ENCODE measurements at places on chromosomes 12 and 14.

DNA sequence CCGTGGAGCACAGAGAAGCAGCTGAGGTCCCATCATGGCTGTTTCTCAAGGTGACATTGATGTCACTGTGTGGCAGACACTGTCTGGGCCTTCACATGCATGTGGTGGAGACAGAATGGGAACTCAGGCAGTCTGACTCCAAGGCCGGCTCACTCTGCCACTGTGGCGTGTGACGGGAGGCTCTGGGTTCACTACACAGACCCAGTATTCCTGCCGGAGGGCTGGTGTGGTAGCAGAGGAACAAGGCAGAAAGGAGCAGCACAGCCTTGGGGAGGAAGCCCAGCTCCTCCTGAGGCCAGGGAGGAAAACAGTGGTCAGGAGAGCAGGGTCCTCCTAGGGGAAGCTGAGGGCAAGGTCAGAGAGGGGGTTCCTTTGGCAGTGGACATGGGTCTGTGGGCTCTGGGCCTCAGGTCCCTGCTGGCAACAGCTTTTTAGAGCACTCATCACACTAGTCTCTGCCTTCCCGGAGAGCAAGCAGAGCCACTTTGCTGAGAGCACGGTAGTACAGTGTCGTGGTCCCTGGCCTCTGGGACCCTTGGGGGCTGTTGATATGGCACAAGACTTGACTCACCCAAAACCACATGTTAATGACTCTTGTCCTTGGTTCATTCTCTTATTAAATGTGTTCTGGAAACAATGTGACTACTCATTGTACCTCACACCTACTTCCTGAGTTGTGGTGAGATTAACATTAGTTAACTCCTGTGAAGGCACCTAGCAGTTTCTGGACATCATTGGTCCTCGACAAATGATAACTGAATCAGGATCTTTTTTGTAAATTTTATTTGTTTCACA, 21.3 kb downstream of the DCAF4 start:
- no peak for DNase-seq

DNA sequence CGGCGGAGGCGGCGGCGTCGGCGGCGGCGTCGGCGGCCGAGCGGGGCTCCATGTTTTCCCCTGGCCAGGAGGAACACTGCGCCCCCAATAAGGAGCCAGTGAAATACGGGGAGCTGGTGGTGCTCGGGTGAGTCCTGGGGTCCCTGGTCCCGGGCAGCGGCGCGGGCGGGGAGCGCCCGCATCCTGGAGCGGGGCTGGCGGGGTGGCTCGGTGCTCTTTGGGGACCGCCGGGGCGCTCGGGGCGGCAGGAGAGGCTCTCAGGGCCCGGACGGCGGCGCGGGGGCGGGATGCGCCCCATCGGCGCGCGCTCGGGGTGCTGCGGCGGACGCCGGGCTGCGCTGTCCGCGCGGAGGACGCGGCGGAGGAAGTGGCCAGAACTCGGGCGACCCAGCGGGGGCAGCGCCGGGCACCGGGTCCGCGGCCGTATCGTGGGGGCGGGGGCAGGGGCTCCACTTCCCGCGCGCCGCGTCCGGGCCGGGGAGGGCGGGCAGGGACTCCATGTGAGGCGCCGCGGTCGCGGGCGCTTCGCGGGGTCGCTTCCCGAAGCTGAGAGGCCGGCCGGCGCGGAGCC, 485 bp downstream of the PELI2 start:
- no peak for DNase-seq

GRCh38 chr12:6097411-6097810, 27.1 kb downstream of the VWF start:
- no peak for DNase-seq

DNA sequence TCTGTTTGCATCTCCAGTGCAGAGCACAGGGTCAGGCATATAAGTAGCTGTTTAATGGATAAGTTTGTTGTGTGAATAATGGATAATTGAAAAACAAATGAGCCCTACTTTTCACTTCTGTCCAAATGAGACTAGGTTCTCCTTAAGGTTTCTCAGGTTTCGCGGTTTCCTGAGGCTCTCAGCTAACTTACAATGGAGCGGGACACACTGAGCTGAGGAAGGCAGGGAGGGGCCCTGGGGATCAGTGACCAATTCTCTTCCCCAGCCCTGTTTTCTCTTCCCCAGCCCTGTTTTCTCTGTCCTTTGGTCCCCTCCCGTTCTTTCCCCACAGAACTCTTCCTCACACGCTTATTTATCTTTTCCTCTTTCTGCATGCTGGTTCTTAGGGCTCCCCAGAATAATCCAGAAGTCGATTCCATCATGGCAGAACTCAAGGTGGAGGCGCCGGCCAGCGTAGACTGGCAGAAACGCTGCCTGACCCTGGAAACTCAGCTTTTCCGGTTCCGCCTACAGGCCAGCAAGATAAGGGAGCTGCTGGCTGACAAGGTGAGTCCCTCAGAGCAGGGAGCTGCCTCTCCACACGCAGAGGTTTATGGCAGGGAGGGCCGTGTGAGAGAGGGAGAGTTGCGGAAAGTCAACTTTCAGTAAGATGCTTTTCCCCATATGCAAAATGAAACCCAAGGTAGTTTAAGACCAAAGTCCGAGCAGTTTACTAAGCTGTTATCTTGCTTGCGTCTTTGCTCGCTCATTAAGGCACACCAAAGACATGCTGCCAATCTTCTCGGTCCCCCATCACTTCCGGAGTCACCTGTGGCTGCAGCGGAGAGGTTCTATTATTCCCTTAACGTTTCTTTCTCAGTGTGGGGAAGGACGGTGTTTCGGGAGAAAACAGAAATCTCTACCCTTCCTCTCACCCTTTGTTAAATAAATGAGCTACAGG, 8.6 kb downstream of the PLEKHH1 start:
- no peak for DNase-seq

DNA sequence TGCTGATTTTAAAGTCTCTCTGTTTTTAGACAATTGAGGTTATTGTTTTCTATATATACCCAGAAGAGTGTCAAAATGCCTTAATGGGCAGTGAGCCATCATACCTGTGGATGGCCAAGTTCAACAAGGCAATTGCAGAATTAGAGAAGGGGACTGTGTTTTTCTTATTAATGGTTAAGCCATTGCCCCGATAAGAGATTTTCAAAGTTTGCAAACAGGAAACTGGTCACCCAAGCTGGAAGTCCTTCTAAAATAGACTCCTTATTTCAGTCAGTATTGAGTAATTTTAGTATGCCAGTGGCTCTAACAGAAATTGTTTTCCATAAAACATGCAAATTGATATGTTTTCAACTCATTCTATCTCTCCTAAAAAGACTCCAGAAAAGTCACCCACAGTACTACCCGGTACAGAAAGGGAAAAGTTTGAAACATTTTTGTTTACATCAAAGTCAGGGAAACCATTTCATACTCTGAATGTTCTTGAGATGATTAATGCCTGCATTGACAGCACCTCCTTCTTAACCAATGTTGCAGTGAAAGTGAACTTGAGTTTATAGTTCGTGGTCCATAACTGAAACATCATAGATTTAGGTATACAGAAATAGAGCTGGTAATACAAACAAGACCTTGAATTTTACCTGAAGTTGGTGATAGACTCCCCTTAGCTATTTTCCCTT, 191.1 kb downstream of the TMX1 start:
- no peak for DNase-seq

DNA sequence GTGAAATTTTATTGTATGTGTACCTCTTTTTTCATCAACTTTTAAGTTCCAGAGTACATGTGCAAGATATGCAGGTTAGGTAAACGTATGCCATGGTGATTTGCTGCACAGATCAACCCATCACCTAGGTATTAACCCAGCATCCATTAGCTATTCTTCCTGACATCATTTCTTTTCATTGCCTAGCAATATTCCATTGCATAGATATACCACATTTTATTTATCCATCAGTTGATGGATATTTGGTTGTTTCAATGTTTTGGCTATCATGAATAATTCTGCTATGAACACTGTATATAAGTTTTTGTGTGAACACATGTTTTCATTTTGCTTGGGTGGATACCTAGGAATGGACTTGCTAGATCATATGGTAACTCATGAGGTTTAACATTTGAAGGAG, 439.9 kb upstream of the SOX5 start:
- DNase-seq = no peak

DNA sequence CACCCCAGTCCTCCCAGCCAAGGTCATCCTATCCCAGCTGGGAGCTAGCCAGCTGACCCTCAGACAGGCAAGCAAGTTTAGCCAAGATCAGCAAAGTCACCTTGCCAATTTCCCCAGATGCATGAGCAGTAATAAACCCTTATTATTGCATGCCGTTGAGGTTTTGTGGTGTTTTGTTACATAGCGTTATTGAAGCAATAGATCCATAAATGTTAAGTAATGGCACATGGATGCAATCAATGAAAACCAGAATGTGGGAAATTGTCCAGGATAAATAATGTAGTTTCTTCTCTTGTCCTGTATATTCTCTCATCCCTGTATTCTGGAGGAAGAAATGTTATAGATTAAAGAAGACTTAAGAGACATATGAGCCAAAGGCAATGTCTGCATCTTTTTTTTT, 18.0 kb upstream of the TMEM260 start:
- no peak for DNase-seq

GRCh38 chr12:46364777-46365580, 7.6 kb downstream of the SLC38A2 start:
- DNase-seq = no peak

GRCh38 chr14:63752449-63753169, 24.7 kb upstream of the SGPP1 start:
- no peak for DNase-seq

- no peak for DNase-seq
These were observed 145.6 kb upstream of the FSCB start for GRCh38 chr14:44652640-44653039.

DNA sequence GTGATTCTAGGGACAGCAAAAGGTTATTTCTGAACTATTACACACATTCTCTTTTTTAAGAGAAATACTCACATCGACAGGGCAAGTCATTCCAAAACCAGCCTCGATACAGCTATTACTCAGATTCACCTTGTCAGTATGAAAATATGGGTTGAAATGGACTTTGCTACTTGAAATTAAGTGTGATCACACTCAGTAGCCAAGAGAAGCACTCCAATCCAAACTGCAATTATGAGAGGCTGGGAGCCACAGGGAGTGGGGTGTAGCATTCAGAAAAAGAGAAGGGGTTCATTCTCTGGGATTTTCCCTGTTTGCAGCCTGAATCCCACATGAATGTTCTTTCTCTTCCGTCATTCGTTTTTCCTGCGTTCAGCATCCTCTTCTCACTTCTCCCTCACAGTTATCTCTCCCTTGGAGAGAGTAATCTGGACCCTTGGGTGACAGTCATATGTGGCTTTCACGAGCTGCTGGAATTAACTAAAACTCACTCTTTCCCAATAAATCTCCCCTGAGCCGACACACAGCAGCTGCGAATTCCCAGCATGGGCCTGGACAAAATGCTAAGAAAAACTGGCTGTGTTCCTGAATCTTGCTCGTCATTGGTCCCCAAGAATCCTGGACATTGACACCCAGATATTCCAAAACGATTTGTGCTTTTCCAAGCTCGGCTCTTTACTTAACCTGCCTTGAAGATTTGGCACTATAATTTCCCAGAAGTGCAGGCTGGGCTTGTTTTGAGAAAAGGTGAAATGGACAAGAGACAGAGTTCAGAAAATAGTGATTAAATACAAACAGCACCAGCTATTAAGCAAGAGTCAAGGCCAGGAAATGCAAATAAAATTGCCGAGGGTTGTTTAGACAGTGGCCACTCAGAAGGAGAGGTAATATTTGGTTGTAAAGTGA, 199.5 kb upstream of the PLEKHG7 start:
- no peak for DNase-seq

DNA sequence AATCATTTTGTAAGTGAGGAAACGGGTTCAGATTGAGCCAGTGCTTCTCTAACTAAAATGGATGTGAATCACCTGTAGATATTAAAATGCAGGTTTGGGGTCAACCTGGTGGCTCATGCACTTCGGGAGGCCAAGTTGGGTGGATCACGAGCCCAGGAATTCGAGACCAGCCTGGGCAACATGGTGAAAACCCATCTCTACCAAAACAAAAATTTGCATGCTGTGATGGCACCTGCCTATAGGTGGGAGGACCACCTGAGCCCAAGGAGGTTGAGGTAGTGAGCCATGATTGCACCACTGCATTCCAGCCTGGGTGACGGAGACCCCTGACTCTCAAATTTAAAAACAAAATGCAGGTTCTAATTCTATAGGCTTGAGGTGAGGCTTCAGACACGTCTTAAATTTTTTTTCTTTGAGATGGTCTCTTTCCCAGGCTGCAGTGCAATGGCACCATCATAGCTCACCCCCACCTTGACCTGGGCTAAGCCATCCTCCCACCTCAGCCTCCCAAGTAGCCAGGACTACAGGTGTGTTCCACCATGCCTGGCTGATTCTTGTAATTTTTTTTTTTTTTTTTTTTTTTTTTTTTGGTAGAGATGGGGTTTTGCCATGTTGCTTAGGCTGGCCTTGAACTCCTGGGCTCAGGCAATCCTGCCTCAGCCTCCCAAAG, 9.0 kb downstream of the TUBA1C start:
- no peak for DNase-seq

GRCh38 chr14:93281937-93282336, 50.9 kb downstream of the BTBD7 start:
- DNase-seq = no peak

DNA sequence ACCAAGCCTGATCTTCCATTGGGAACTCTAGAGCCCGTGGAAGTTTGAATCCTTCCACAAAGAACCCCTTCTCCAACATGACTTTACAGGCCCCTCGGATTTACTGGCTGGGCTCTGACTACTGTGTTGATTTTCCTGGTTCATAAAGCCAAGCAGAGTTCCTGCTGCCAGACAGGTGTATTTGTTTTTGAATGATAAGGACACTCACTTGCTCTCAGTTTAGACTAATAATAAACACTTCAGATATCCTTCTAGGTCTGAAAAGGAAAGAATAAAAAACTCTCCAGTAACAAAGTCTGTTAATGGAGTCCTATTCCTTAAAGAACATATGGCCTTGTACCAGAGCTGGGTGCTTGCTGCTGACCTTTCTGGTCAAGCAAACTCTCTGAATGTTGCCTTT, 31.0 kb downstream of the SIX1 start:
- no peak for DNase-seq

DNA sequence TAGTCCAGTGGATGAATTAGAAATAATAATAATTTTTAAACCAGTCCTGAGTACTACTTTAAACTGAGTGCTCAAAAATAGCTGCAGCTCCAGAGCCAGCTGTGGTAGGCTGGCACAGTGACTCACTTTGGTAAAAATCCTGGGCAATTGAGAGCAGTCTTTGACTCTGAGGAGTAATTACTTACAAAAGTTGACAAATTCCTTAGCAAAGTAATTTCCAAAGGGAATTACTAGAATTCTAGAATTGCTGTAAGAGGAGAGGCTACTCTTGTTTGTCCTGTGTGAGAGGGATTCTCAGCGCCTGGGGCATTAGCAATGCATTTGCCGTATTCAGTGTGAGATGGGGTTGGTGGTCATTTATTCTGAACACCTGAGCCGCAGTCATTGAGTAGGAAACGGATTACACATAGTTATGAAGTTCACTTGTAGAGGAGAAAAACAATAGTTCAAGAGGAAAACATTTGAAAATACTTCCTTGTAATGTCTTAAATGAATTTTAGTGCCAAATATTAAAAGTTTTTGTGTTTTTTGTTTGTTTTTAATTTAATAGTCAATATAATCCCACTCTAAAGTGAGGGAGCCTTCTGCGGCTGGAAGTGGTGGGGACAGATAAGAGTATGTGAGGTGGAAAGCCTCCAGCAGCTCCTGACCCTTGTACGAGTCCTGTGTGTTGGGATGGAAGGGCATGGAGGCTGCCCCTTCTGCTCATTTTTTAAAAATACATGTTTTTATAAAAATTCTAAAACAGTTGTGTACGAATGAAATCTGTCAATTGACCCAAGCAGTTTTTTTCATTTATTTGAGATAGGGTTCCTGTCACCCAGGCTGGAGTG, 41.9 kb downstream of the EID3 start:
- no peak for DNase-seq

- DNase-seq = no peak
These were observed 127.2 kb downstream of the LRRK2 start for GRCh38 chr12:40351976-40352375.

- DNase-seq = no peak
These were observed 70.4 kb downstream of the NRXN3 start for GRCh38 chr14:78240567-78240966.

All from esophagus muscularis mucosa (tissue), 4 donors.